Fibroblast of the aortic adventitia (primary cell): ENCODE measurements at places on chromosomes 4 and X.
A peak's percentile ranks its signal among the peaks of the same experiment; 100 is the strongest.

- DNase-seq, result no peak
These were observed 53.0 kb downstream of the SHOX start for GRCh38 chrX:683576-683975.

- no peak for DNase-seq
These were observed 258.7 kb upstream of the SLC7A11 start for GRCh38 chr4:138500869-138501268.

GRCh38 chrX:132855780-132856341 lies 102.6 kb downstream of the HS6ST2 start:
- DNase-seq, result no peak

- no peak for DNase-seq
These were observed 93.6 kb downstream of the RBM47 start for GRCh38 chr4:40536032-40536431.

GRCh38 chr4:10951306-10951705 lies 266.7 kb upstream of the CLNK start:
- DNase-seq, result no peak

- DNase-seq, result no peak
These were observed 486 bp downstream of the ABLIM2 start for GRCh38 chr4:8157944-8158709.

GRCh38 chr4:87978681-87979080 lies 3.2 kb downstream of the SPP1 start:
- DNase-seq, result peak; percentile 32

DNA sequence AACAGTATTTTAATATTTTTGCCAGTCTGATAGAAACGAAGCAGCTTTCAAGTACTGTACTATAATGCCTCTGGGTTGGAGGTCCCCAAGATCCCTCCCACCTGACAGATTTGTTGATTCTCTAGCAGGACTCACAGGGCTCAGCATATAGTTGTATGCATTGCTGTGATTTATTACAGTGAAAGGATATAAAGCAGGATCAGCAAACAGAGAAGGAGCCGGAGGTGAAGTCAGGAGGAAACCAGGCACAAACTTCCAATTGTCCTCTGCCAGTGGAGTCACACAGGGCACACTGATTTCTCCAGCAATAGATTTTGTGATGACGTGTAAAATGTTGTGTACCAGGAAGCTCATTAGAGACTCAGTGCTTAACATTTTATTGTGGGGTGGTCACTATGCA lies 19.0 kb downstream of the USP53 start:
- DNase-seq, result no peak

GRCh38 chr4:155759372-155760252 lies 791 bp downstream of the GUCY1B1 start:
- no peak for DNase-seq

GRCh38 chr4:124806403-124806802 lies 93.9 kb upstream of the ANKRD50 start:
- DNase-seq, result no peak

- DNase-seq, result peak; percentile 44
These were observed 75.6 kb downstream of the REPS2 start for GRCh38 chrX:17021851-17022604.
